ENCODE measurements at places on chromosomes 7 and 10.

DNA sequence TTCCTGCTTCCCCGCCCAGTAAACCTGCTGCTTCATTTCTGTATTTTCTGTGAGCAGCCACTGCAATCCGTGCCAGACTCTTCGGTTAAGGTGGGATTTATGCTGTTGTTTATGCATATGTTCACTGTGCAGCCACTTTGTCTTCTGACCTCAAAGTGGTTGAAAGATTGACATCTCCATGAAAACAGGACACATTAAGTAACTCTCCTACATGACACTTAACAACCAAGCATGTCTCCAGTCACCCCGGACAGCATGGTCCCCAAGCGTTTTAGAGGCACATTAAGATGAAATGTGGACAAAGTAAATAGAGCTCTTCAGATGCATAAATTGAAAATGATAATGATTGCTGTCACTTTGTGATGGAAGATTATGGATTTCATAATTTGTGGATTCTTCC lies 421.3 kb downstream of the GFRA1 start:
- DNase-seq: no peak

DNA sequence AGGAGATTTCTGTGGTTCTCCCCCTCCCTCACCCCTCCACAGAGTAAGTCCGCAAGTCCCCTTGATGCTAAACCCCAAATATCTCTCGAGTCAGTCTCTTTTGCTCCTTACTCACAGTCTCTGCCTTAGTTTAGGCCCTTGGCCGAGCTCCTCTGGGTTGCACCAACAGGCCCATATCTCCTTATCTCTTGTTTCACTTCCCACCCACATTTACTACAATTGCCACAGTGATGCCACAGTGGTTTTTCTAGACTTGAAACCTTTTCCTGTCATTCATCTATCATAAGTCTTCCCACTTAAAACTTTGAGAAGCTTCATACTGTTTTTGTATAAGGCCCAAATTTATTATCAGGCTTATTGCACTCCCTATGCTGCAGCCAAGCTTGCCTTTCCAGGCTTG lies 23.4 kb upstream of the NME8 start:
- no peak for DNase-seq

DNA sequence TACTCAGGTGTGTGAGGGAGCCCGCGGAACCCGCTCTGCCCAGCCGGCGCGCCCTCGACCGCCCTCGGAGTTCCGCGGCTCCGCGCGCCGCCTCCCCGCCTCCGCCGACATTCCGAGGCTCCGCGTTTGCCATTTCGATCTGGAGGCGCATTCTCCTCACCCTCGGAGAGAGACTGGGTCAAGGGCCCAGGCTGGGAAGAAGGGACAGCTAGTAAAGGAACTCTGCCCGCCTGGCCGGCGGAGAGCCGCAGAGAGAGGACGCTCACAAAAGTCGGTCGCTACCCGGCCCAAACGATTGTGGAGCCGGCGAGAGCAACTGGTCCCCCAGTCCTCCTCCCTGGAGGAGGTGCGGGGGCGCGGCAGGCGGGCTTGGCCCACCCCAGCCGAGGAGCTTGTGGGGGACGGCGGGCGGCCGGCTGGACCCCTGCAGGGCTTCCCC lies 74.5 kb upstream of the LEP start:
- DNase-seq: peak; percentile 26

DNA sequence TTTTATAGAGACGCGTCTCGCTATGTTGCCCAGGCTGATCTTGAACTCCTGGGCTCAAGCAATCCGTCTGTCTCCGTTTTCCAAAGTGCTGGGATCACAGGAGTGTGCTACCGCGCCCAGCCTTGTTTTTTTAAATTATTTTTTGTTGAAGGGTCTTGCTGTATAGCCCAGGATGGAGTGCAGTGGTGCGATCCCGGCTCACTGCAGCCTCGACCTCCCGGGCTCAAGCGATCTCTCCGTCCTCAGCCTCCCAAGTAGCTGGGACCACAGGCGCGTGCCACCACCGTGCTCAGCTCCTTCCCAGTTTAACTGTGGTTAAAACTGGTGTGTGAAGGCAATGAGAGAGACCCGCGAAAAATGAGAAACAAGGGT lies 11.0 kb upstream of the HNRNPF start:
- DNase-seq: no peak

DNA sequence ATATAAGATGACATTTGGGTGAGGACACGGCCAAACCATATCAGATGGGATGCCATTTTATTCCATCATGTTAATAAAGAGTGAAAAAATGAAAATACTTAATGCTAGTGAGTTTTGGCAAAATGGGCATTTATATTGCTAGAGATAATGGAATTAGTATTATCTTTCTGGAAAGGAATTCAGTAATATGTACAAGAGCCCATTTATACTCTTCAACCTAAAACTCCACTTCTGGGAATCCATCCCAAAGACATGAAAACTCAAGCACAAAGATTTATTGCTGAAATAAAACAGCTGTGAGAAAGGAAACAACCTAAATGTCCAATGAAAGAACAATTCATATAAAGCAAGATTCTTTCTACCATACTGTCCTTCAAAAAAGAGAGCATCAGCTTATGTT lies 96.0 kb upstream of the TMEM168 start:
- no peak for DNase-seq

DNA sequence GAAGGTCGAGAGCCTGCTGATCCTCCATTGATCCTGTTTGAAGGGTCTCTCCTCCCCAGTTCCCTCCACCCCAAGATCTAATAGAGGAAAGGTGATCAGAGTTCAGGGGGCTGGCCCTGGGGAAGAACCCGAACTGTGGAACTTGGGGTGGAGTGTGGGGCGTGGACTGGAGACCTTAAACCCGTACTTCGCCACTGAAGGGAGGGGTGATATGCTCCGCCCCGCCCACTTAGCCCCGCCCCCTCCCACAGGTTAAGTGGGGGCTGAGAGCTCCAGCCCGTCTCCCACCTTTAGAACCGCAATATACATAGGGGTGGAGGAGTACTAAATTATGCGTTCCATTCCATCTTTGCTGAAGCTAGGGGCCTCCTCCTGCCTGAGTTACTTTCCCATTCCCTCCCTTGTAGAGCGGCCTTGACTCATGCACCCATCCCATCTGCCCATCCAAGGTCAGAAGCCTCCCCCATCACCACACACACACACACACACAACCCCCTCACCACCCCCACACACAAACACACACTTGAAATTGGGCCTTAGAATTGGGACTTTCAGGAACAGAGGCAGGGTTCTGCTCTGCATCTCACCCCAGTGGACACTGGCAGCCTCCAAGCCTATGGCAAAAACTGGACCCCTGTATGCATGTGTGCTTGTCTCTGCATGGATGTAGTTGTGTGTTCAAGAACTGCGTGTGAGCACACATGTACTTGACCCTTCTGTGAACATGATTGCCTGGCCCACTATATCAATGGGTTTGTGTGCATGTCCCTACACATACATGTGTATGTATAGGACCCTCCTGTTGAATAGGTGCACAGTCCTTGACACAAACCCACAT lies 991 bp downstream of the SEMA4G start:
- DNase-seq: no peak

GRCh38 chr7:151088856-151089699 lies 2.8 kb downstream of the AGAP3 start:
- peak; percentile 32 for DNase-seq

GRCh38 chr7:80273327-80273726 lies 138.7 kb downstream of the GNAI1 start:
- DNase-seq: no peak

- DNase-seq: no peak
Observed at GRCh38 chr10:126334272-126334671, 54.0 kb downstream of the ADAM12 start.

DNA sequence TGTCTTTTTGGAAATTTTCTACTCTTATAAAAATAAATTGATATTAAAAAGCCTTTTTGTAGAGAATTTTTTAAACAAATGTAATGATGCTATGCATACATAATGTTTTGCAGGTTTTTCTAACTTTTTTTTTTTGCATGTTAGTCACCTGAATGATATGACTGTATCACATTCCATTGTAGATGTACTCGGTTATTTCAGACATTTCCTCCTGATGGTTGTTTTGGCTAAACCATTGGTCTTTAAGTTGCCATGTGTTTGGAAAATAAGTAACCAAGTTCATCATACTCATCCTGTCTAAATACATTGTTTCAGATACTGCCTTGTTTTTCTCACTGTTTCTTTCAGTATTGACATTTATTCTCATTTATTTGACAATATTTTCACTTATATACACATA lies 25.8 kb downstream of the NHLRC2 start:
- no peak for DNase-seq

DNA sequence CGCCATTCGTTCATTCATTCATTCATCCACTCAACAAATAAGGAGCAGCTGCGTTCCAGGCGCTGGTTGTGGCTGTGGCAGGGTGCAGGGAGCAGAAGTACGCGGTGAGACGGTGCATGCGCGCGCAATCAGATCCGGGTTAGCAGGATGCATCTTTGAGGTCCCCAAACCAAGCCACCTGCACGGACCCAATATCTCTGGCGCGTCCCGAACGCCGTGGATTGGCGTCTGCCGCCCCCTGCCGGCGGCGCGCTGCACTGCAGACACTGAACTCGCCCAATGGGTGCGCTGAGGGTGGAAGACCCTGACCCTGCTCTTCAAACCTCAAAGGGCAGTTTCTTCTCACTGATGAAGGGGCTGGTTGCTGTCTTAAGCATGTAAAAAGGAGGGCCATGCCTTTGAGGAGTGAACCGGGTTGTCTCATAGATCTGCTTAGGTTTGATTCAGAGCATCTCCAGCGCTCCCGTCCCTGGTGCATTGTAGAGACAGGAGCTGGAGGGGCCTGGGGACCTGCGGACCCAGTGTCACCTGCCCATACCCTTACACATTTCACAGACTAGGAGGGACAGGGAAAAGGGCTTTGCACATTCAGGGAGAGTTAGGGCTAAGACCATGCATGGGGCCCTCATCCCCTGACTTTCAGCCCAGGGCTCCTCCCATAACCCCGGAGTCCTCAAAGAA lies 102.5 kb downstream of the RAMP3 start:
- peak; percentile 34 for DNase-seq

DNA sequence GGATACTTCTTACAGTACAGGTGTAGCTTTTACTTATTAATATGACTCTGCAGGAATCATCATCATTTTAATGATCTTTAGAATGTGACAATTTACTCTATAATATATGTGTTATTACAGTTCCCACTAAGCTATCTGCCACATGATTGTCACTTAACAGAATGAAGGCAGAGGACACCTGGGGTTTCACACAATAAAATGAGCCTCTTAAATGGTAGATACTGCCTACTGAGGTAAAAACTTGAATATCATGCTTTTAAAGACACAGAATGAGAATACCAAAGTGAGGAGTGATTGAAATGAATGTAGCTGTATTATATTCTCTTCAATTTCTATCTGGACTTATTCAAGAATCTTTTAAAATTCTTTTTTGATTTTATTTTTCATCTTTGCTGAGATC lies 1255.3 kb upstream of the LRRN3 start:
- DNase-seq: peak; percentile 16

DNA sequence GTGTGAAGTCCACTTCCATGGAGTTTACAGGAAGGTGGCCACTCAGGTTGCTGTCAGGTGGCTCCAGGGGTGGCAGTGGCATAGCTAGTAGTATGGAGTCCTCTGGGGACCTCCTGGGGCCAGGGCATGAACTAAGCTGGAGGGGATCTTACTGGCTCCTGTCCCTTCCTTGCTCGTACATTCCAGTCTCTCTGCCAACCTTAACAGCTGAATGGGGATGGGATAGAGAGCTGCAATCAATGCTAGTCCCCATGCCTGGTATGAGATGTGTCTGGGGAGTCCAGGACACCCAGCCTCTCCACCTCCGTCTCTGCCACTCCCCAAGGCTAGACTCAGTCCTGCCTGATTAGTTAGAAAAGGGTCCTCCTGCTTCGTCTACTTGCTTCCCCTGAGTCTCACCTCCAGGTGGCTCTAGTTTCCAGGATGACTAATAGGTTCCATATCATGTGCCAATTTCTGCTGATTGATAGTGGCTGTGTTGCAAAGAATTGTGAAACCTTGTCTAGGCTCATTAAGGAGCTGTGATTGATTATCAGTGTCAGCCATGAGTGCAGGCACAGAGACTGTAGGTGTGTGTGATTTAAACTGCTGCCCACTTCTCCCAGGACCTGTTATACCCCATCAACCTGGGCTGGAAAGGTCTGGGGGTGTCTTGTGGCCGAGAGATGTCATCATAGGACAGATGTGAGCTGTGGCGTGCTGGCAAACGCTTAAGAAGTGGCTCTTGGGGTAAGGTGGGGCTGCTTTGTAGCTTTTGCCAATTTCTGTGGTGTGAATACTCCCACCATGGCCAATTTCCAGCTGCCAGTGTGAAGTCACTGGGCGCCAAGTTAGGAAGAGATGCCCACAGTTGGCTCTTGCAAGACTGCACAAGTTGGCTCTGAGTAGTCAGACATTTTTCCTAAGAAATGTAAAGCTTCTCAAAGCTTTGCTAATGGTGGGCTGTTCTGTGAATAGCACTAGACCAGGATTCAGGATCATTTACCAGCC lies 59.8 kb downstream of the COL13A1 start:
- no peak for DNase-seq

DNA sequence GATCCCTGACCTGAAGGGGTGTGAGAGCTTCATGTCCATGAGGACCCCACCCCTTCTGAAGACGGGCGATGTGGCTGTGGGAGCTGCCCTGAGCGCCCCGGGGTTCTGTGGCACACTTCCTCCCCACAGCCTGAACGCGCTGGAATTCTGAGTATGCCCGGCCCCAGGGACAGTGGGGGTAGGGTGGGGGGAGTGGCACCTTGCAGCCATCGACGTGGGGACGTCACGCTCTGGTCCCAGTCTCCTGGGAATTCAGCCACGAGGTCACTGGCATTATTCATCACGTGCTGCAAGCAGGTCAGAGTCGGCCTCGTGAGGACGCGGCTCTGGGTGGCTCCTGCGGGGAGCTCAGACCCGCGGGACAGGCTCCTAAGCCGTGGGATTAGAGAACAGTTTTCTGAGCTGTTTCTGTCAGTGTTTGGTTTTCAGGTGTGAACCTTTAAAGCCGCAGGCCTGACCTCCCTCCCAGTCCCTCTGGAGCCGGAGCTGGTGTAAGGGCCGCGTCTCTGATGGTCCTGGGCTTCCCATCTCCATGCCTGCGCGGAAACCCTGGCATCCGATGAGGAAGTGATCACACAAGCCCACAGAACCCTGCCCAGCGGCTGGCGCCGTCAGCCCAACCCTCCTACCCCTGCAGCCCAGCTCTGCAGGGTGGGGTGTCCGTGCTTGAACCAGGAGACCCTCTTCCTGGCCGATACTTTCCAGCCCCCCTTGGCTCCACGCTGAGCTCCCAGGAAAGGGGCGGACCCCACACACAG lies 16.1 kb downstream of the GPR146 start:
- no peak for DNase-seq

DNA sequence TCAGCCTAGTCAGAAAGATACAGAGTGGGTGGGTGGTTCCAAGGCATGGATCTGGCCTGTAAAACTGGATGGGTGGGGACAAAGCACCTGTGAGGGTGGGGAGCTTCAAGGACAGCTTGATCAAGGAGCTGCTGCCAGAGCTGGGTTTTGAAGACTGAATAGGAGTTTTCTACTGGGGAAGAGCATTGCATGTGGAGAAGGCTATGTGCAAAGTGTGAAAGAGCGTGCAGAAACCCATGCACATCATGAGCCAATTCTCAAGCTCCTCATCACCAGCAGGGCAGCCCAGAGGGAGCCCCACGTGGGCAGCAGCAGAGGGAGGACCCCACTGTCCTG lies 58.6 kb downstream of the PDGFA start:
- DNase-seq: no peak

Data from NCI-H2081 (cell line).